ENCODE measurements at places on chromosomes 16 and 17. TPM values are rescaled to one million over a fixed set of nuclear protein-coding genes. Genes with fewer than 3 reads are reported as not detected.

The KRT28 gene
- not detected for total RNA-seq

The HOXB7 gene
- total RNA-seq: 7.1 TPM

The HSF4 gene
- total RNA-seq: 1.1 TPM

The ZP2 gene
- not detected for total RNA-seq

GRCh38 chr16:12341423-12341822 lies 364.9 kb downstream of the SNX29 start:
- peak; percentile 83 for DNase-seq

DNA sequence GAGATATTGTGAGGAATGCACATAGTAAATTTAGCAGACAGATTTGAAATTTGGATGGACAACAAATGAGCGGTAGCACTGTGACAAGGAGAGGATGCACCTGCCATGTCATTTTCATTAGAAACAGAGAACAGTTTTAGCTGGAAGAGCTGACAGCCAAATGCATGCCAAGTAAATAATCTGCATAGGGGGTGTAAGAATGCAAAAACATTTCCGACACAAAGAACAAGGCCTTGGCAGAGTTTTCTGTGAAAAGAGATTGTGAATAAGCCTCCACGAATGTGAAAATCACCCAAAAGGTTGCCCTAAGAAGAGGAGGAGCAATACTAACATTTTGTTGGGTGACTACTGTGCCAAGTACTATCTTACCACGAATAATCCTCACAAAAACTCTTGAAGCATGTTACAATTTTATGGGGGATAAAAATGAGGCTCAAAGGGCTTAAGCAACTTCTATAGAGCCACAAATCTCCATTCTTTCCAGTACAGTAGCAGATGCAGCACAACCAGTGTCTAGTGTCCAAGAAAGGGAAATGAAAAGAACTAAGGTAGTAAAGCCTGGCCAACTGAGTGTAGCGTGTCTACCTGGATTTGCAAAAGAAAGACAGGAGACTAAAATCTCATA lies 28.3 kb downstream of the TMEM100 start:
- peak; percentile 47 for DNase-seq

DNA sequence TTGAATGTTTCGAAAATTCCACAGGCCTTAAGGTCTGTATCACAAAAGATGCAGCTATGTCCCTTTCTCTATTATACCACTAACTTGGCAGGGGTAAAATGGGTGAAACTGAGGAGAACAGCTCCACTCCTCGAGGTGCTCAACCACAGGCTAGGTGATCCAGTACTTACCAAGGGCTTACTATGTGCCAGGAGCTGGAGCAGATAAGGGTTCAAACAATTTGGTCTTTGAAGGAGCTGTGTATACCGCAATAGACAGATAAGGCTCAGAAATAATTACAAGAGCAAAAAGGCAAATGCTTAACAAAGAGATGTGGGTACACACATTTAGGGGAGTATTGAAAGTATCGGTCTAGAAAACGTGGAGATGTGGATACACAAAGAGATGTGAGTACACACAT lies 1.5 kb downstream of the XPO6 start:
- DNase-seq: no peak

- peak; percentile 76 for DNase-seq
Observed at GRCh38 chr16:1297018-1297696, 12.3 kb upstream of the UBE2I start.

DNA sequence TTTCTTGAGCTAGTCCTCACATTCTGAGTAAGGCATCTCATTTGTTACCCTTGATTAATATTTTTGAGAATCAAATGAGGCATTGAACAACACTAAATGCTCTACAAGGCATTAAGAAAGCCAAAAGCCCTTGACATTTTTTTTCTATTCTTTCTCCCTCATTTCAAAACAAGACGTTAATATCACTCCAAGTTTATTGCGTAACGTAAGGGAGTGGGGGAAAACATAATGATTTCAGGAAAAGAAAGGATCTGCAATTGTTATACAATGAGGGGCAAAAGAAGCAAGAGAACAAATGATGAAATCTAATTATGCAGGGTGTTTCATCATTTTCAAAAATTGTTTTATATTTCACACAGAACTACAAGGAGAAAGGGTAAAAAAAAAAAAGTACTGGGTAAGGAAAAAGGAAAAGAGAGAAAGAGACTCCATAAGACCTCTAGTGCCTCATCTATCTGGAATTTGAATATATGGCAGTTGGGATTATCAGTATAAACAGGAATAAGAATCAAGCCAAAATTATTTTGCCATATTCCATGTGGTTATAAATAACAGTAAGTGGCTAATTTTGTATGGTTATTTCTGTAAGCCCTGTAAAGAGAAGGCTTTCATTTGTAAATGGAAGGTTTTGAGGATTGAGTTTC lies 163.0 kb downstream of the ABCA8 start:
- DNase-seq: no peak

- DNase-seq: no peak
Observed at GRCh38 chr17:8588877-8589554, 41.5 kb downstream of the MYH10 start.

DNA sequence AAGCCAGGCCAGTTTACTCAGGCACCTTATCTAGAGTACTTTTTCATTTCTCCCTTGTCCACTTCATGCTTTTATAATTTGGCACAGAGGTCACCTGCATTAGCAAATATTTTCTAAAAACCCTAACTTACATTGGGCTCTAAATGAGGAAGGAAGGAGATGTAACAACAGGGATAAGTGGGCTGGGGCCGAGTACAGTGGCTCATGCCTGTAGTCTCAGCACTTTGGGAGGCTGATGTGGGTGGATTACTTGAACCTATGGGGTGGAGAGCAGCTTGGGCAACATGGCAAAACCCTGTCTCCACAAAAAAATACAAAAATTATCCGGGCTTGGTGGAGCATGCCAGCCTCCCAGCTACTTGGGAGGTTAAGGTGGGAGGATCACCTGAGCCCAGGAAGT lies 55.9 kb downstream of the TMEM100 start:
- DNase-seq: no peak

DNA sequence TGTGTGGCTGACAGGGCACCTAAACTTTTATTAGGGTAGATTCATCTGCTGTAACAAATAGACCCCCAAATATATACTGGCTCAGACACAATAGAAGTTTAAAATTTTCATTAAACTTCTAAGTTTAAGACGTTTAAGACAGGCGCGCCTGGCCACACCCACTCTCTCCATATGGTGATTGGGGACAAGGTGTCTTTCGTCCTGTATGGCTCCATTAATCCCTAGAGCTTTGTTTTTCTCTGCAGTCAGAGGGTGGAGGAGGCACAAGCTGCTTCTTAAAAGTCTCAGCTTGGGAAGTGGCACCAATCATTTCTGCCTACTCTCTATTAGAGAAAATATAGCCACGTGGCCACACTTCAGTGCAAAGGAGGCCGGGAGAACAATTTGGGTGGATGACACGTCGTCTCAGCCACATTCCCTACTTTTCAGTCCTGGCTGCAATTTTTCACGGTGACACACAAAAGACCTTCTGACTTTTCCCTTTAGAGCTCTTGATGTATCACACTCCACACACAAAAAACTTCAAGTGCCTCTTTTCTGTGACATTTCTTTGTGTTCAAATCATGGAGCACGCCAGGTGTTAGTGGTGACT lies 125.5 kb upstream of the CACNG3 start:
- DNase-seq: no peak

DNA sequence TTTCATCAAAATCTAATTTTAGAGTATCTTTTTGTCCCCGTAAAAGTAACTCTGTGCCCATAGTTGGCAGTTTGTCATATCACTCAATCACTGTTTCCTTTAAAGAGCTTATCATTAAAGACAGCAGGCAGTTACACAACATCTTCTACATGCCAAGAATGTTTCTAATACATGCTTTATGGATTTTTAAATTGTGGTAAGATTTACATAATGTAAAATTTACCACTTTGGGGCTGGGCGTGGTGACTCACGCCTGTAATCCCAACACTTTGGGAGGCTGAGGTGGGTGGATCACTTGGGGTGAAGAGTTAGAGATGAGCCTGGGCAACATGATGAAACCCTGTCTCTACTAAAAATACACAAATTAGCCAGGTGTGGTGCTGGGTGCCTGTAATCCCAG lies 687.2 kb downstream of the WWOX start:
- no peak for DNase-seq

Data from dermis microvascular lymphatic vessel endothelial cell (primary cell).